ENCODE measurements at places on chromosomes 13 and 19. TPM values are rescaled to one million over a fixed set of nuclear protein-coding genes. Genes with fewer than 3 reads are reported as not detected.

The TEX30 gene
- total RNA-seq: 15.6 TPM

The NOVA2 gene
- 1.2 TPM for total RNA-seq

GRCh38 chr13:99980824-99981734 is 505 bp upstream of the ZIC2 start:
- no peak for DNase-seq

- DNase-seq: no peak
These were observed 167.4 kb downstream of the SLITRK6 start for GRCh38 chr13:85631801-85632200.

GRCh38 chr13:71469626-71470025 is 397.4 kb downstream of the DACH1 start:
- no peak for DNase-seq

GRCh38 chr19:18194181-18194530 is 1.1 kb downstream of the MPV17L2 start:
- DNase-seq: no peak

Measured in urinary bladder (tissue), 4 donors.